NCI-H82 (cell line): ENCODE measurements at places on chromosomes 12 and 14.

DNA sequence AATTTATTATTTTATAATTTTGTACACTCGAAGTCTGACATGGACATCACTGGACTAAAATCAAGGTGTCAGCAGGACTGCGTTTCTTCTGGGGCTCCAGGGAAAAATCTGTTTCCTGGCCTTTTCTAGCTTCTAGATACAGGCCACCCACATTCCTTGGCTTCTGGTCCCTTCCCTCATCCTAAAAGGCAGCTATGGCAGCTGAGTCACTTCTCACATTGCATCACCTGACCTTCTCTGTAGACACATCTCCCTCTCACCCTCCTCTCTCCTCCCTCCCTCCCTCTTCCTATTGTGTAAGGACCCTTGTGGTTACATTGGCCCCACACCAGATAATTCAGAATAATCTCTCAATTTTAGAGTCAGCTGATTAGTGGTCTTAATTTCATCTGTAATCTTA, 92.4 kb downstream of the RPS6KA5 start:
- no peak for DNase-seq

GRCh38 chr12:92138626-92139025, 7.0 kb downstream of the BTG1 start:
- DNase-seq = no peak

DNA sequence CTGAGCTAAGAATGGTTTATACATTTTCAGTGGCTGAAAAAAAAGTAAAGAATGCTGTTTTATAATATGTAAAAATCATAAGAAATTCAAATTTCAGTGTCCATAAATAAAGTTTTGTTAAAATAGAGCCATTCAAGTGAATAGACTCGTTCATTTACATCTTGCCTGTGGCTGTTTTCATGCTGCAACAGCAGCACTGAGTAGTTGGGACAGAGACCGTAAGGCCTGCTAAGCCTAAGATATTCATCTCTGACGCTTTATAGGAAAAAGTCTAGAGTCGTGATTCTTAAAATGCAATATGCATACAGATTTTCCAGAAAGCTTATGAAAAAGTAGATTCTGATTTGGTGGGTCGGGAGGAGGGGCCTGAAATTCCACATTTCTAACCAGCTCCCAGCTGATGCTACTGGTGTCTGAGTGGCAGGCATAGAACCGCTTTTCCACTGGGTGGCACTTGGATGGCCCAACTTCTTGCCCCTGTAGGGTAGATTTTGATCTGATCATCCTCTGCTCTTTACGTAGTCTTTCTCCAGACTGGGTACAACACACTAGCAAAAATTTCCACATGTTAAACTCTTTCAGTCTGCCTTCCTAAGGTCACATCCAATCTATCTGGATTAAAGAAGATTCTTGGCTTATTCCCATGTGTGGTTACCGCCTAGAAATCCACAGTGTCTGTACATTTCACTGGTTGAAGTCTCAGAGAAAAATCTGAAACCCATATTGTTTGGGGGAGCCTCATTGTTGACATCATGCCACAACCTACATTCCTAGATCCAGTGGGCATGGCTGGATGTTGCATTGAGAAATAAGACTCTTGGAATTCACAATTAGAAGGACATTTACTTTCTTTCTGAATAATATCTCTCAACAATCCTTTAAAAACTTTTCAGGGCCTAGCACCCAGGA, 151.2 kb downstream of the C12orf75 start:
- no peak for DNase-seq

GRCh38 chr12:115140981-115141655, 457.1 kb upstream of the TBX3 start:
- peak; percentile 46 for DNase-seq

DNA sequence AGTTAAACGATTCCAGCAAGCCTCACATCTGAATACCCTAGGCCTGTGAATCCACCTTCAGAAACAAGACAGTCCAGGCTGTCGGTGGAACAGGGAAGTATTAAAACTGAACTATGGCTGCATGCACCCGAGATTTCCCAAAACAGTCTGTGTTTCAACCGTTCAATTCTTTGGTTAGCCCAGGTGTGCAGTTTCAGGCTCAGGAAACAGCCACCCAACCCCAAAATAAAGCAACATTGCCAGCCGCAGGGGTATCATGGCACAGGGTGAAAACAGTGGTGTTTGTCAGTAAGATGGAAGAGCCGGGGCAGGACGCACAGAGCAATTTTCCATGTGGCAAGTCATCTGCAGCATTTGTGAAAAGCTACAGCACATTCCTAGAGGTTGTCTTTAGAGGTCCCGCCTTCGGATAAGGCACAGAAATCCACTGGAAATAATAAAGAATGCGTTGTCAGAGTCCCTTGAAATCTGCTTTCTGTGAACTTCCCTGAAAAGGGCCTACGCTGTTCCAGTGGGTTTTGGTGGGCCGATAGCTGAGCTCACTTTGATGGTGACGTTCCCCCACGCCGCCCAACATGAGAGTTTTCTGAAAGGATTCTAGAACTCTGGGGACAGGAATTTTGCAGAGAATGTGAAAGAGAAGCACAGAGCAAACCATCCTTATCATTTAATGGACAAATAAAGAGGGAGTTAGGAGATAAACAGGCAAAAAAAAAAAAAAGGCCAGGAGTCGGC, 84.9 kb downstream of the BCL11B start:
- no peak for DNase-seq

GRCh38 chr14:60311417-60311816, 62.4 kb downstream of the PPM1A start:
- DNase-seq = no peak
